ENCODE measurements at places on chromosomes 16 and 17.

DNA sequence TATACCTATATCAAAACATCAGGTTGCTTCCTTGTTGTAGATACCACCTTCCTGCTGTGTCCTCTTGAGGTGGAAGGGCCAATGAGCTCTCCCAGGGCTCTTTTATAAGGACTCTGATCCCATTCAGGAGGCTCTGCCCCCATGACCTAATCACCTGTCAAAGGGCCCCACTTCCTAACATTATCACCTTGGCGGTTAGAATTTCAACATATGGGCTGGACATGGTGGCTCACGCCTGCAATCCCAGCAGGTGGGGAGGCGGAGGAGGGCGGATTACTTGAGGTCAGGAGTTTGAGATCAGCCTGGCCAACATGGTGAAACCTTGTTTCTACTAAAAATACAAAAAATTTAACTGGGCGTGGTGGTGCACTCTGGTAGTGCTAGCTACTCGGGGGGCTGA is 86.4 kb downstream of the HAPSTR1 start:
- DNase-seq = no peak

DNA sequence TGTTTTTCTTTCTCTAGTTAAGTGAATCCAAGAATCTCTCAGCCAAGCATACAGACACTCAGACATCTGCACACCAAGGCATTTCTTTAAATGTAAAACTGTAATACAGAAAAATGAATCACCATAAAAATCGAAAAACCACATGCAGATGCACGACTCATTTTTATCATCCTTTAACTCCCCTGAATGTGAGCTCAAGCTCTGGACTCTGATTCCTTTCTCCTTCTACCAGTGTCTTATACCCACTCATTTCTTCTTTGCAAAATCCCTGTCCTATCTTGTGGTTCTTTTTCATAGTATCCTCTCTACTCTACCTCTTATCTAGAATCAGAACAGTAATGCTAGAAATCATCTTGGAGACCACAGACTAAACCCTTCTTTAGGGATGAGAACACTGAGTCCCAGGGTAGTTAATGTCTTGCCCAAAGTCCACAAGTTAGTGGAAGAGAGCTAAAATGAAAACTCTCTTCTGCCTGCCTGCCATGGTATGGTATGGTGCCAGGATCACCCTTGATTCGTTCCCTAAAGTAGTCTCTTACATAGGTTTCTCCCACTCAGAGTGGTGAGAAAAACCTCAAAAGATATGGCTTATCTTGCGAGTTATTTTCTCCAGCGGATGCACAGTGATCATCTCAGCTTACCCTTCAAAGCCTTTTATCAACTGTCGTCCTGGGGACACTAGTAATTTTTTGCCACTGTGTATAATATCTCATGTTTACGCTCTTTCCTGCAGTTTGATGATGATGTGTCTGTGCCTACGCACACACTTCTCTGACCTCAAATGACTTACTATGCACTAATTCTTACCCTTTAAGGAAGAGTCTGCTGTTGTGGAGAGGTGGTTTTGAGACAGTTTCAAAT is 30.2 kb downstream of the BRD7 start:
- DNase-seq = no peak

- peak; percentile 86 for DNase-seq
These were observed 9.0 kb downstream of the TMEM98 start for GRCh38 chr17:32936894-32937500.

GRCh38 chr17:51745993-51746392 is 412.5 kb downstream of the CA10 start:
- no peak for DNase-seq

GRCh38 chr17:15267996-15268395 is 2.9 kb upstream of the PMP22 start:
- DNase-seq = no peak

DNA sequence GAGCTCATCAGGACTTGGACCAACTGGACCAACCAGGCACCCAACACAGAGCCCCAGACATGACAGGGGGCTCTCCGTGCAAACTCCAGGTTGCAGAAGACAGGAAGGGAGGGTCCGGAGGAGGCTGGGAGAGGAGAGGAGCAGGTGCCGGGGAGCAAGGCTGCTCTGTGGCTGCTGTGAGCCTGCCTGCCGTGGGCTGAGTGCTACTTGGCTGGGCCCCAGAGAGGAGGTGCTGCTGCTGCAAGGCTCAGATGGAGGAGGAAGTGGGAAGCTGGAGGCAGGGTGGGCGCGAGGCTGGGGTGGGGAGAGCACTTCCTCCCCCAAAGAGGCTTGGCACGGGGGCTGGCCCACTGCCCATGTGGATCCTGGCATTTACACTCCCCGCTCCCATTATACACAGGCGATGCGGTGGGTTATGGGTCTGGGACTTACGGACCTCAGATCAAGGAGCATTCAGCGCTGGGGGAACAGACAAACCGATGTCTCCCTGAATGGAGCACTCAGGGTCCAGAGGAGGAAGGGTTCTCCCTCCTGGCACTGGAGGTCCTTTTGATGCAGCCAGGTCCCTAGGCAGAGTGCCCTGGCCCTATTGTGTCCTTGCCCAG is 15.9 kb downstream of the EPOP start:
- no peak for DNase-seq

- no peak for DNase-seq
These were observed 6.4 kb downstream of the AOC3 start for GRCh38 chr17:42857389-42857788.

DNA sequence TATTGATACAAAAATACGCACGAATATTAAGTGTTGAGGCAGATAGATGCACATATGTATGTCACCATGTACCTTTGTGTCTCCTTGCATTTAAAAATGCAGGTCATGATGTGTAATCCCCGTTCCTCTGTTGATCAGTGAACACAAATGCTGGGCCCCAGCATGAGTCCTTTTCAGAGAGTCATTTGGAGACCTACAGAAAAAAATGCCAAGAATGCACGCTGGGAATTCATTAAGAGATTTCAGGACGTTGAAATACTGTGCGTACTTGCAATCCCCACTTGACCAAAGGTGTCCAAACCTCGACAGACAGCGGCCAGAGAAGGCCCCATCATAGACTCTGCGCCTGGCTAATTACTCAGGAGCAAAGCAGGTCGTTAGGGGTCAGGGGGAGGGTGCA is 496.0 kb downstream of the MAF start:
- peak; percentile 26 for DNase-seq

DNA sequence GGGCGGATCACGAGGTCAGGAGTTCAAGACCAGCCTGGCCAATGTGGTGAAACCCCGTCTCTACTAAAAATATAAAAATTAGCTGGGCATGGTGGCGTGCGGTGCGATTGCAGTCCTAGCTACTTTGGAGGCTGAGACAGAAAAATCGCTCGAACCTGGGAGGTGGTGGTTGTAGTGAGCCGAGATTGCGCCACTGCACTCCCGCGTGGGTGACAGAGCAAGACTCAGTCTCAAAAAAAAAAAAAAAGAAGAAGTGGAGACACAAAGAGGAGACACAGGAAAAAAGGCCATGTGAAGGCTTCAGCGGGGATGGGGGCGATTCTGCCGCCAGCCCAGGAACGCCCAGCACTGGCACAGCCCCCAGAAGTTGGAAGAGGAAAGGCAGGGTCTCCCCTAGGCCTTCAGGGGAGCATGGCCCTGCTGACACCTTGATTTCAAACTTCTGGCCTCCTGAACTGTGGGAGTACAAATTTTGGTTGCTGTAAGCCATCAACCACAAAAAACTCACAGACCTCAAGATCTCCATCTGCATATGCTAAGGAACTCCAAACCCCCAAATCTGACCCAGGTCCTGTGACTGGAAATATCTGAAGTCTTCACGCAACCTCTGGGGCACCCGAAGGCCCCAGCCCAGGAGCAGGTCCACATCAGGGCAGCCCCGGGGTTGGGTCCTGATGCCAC is 7.0 kb downstream of the SGSH start:
- DNase-seq = no peak

- DNase-seq = no peak
These were observed 157.9 kb downstream of the PPM1E start for GRCh38 chr17:58913552-58913951.

DNA sequence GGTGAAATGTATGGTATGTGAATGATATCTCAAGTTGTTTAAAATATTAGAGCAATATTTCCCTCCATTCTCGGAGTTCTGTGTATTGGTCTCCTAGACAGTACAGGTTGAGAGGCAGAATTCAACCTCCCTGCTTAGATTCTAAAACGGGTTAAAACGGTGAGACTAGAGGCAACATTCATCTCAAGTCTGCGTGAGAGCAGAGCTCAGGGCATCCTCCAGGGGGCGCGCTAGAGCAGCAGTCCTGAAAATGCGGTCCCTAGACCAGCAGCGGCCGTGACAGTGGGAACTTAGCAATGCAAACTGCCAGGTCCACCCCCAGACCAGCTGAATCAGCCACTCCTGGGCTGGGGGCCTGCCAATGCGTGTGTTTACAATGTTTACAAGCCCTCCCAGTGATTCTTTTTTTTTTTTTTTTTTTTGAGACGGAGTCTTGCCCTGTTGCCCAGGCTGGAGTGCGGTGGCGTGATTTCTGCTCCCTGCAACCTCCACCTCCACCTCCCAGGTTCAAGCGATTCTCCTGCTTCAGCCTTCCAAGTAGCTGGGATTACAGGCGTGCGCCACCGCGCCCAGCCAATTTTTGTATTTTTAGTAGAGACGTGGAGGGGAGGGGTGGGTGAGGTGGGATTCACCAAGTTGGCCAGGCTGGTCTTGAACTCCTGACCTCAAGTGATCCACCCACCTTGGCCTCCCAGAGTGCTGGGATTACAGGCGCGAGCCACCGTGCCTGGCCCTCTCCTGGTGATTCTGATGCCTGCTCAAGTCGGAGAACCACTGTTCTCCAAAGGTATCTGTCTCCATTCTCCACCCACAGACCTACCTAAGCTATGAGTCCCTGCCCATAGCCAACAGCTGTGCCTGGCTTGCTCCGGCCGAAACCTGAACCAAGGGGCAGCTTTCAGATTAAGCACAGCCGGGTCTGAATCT is 24.2 kb downstream of the KLHL36 start:
- DNase-seq = no peak

DNA sequence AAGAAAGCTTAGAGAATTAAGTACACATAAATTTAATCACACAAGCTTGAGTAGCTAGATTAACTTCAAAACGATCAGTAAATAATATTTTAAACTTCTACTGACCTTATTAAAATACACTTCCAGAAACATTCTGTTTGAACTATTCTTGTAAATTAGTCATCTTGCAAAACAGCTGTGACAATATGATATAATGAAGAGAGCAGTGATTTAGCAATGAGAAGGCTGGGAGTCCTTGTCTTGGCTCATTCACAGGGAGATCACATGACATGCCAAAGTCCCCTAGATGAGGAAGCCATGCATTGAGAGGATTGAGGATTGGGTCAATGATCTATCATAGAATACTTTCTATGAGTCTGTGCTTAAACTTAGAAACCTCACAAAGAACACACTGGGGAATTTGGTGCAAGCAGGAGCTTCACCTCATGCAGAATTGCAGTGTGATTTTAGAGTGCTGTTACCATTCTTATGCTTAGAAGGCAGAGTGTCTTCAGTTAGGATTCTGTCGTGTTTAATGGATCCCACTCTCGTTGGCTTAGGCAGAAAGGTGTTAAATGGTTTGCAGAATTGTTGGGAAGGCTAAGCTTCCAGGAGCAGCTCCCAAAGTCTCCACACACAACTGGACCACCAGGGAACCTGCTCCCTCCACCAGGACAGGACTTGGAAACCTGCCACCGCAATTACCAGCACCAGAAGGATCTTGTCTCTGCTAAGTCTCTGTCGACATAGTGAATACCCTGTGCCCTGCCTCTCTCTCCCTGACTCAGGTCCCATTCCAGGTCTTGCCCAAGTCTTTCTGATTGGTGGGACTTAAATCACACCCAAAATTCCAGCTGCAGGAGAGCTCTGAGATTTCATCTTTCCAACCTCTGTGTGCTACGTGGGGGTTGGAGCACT is 87.1 kb downstream of the USP22 start:
- DNase-seq = peak; percentile 24

- no peak for DNase-seq
These were observed 44.6 kb upstream of the ADCY9 start for GRCh38 chr16:4160658-4161430.

- no peak for DNase-seq
These were observed 252.5 kb downstream of the SEC14L1 start for GRCh38 chr17:77393274-77393600.

GRCh38 chr17:81249223-81250040 is 10.3 kb downstream of the NDUFAF8 start:
- no peak for DNase-seq

- no peak for DNase-seq
These were observed 73.9 kb downstream of the MRM1 start for GRCh38 chr17:36675250-36675649.

GRCh38 chr17:9203771-9204425 is 182.6 kb downstream of the NTN1 start:
- no peak for DNase-seq

DNA sequence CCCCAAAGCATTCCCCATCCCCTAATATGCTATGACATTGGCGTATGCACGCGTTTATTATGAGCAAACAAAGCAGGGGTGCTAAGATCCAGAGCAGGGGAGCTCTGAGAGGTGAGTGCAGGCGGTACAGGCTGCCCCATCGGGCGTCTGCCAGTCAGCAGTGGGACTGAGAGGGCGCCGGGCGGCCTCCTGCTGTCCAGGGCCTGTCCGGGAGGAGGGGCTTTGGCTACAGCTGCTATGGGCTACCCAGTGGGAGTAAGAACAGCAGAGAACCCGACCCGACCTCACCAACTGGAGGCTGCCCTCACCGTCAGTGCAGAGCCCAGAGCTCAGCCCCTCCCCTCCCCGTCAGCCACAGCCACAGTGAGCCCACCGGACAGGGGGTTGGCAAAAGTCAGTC is 18.5 kb upstream of the AATK start:
- no peak for DNase-seq

DNA sequence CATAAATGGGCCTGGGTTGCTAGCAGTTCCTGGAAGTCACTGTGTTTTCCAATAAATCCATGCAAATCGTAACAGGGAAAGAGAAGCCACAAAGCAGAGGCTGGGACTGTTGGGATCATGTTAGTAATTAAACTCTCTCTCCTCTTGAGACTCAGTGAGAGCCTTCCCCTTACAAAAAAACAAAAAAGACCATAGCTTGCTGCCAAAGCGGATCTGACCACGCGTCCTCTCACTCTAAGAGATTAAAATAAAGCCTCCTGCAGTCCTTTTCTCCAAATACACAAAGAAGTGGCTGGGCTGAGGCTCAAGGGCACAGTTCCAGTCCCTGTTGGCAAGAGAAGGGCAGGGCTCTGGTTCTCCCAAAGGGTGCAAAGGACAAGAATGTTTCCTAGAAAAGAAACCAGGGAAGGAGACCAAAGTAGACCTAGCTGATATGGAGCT is 38.5 kb downstream of the PIGL start:
- peak; percentile 43 for DNase-seq

DNA sequence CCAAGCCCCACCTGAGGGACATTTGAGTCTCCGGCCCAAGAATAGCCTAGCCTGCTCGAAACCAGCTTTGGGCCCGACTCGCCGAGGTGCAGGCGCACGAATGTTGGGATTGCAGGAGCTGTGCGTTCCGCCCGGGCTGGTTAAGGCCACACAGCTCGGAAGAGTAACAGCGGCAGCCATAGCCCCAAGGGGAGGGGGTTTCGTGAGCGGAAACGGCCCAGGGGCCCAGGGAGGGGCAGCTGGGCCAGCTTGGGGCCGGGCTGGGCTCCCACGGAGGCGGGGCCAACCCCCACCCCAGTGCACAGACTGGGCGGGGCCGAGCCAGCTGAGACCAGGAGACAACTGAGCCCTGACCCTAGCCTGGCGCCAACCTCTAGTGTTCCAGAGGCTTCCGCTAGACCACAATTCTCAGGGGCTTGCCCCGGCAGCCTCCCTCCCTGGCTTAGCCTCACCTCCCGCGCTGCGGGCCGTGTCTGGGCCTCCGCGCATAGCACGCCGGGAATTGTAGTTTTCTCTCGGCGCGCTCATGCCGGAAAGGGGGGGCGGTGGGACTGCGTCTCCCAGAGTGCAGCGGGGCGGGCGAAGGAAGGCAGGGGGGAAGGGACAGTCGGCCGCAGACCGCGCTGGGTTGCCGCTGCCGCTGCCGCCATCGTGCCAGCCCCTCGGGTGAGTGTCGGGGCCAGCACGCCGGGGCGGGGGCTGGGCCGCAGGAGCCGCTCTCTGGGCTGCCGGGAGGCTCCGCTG is at the start of gene NUTF2:
TSS of gene NUTF2 (plus strand) at position 614 of the 744 bp plus-strand sequence. CDS start 18,198 bp downstream, outside the sequence.
- peak; percentile 70 for DNase-seq
